ENCODE measurements at places on chromosomes 3 and 15.
A peak's percentile ranks its signal among the peaks of the same experiment; 100 is the strongest.

DNA sequence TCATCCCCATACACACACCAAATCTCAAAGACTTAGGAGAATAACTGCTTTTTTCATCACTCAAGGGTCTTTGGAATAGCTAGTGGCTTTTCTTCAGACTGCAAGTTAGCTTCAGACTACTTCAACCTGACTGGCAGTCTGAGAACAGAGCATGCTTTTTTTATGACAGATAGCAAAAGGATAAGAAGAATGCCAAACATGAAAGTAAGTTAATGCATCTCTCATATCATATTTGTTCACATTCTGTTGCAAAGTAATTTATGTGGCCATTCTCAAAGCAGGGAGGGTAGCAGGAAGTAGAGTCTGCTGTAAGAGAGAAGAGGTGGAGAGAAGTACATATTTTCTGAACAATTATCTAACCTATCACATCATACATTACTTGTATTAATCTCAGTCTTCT, 544.4 kb downstream of the ZPLD1 start:
- no peaks in the 10 kb centered on the region for H3K27me3 ChIP-seq
- no peaks in the 10 kb centered on the region for H3K4me1 ChIP-seq
- no peaks in the 10 kb centered on the region for H3K36me3 ChIP-seq
- no peak overlapping the region for H3K4me3 ChIP-seq
- DNase-seq: no peak
- no peak overlapping the region for H3K27ac ChIP-seq

DNA sequence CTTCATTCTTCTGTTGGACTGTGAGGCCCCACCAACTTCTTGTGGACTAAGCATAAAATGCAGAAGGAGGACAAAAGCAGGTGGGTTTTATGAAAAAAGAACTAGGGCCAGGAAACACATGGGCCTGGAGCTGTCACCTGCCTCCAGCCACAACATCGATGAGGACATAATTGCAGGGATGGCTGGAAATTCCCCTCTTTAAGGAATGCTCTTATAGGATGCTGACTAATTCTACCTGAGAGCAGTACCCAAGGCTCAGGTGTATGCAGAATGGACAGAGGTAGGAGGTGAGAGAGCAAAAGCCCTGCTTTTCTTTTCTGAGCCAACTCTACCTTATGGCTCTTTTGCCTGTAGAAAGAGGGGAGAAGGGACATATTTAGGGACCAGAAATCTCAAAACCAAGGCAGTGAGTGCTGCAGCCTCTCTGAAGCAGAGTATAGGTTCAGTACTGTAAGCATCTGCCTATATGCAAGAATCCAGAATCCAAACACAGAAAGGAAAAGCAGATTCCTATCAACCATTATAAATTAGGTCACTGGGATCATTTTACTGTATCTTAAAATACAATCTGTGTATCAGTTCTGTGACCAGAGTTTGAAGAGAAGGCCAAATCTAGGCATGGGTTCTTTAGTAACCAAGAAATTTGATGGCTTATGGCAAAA, 205.3 kb upstream of the WNT5A start:
- no peaks in the 10 kb centered on the region for H3K4me1 ChIP-seq
- no peak overlapping the region for H3K4me3 ChIP-seq
- no peak for DNase-seq
- no peaks in the 10 kb centered on the region for H3K27me3 ChIP-seq

- H3K36me3 ChIP-seq: no peaks in the 10 kb centered on the region
- no peaks in the 10 kb centered on the region for H3K27me3 ChIP-seq
- H3K4me3 ChIP-seq: no peak overlapping the region
- H3K4me1 ChIP-seq: peaks cover 12% of the 10 kb centered on the region
- DNase-seq: no peak
- no peak overlapping the region for H3K27ac ChIP-seq
Observed at GRCh38 chr3:30204126-30204525, 402.3 kb upstream of the TGFBR2 start.

DNA sequence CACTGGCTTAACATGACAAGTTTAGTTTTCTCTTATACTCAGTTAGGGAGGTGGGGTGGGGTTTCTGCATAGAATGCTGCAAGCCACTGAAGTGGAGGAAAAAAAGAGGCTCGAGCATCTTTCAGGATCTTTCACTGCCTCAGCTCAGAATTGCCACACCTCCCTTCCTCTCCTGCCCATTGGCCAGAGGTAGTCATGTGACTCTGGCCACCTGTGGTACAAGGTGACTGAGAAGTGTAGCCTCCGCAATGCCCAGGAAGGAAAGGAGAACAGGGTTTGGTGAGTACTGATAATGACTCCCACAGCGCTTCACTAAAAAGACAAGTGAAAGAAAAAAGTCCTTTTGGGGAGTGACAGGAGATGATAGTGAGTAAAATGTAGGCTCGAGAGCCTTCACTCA, 124.3 kb upstream of the TRIM42 start:
- no peaks in the 10 kb centered on the region for H3K27me3 ChIP-seq
- H3K27ac ChIP-seq: no peak overlapping the region
- DNase-seq: no peak
- no peak overlapping the region for H3K4me3 ChIP-seq
- H3K4me1 ChIP-seq: no peaks in the 10 kb centered on the region
- H3K36me3 ChIP-seq: no peaks in the 10 kb centered on the region

DNA sequence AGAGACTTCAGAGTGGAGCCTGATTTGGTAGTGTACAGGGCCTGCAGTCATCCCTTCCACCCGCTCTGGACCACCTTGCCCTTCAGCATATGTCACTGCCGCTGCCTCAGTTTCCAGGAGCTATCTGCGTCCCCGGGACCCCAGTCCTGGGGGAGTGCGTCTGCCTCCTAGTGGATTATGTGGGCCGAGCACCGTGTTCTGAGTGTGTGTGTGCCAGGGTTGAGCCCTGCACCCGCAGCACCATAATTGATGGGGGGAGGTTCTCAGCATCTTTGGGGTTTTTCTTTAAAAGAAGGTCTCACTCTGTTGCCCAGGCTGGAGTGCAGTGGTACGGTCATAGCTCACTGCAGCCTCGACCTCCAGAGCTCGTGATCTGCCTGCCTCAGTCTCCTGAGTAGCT, 33.6 kb downstream of the CD276 start:
- no peak for DNase-seq
- no peak overlapping the region for H3K4me3 ChIP-seq
- H3K27ac ChIP-seq: no peak overlapping the region
- H3K27me3 ChIP-seq: no peaks in the 10 kb centered on the region

- DNase-seq: no peak
- no peaks in the 10 kb centered on the region for H3K36me3 ChIP-seq
- H3K4me3 ChIP-seq: no peak overlapping the region
- H3K4me1 ChIP-seq: no peaks in the 10 kb centered on the region
Observed at GRCh38 chr3:78165876-78166275, 1126.0 kb downstream of the ROBO2 start.

GRCh38 chr15:73329501-73330200, 39.1 kb downstream of the HCN4 start:
- no peak for DNase-seq
- H3K36me3 ChIP-seq: no peaks in the 10 kb centered on the region
- no peak overlapping the region for H3K27ac ChIP-seq
- H3K27me3 ChIP-seq: no peaks in the 10 kb centered on the region
- no peaks in the 10 kb centered on the region for H3K4me1 ChIP-seq

DNA sequence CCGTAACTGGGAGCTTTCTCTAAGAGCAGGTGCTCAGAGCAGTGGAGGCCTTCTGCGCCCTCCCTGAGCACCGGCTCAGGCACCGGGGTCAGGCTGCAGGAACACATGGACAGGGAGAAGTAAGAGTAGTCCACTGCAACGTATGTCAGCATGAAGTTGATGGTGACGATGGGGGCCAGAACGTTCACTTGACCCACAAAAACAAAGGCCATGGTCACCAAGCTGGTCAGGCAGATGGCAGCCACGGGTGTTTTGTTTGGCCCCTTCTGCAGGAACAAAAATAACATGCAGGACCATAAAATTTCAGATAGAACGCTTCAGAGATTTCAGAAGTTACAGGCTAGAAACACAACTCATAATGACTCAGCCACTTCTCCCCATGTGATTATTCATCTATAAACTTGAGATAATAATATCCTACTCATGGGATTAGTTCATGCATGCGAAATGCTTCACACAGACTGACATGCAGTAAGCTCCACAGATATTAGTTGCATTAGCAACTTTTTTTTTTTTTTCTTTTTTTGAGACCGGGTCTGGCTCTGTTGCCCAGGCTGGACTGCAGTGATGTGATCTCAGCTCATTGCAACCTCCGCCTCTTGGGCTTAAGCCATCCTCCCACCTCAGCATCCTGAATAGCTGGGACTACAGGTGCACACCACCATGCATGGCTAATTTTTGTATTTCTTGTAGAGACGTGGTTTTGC, 52.2 kb upstream of the HEG1 start:
- peak overlapping the region; percentile 69 for H3K27ac ChIP-seq
- no peaks in the 10 kb centered on the region for H3K27me3 ChIP-seq
- H3K4me3 ChIP-seq: no peak overlapping the region
- no peak for DNase-seq
- no peaks in the 10 kb centered on the region for H3K36me3 ChIP-seq

DNA sequence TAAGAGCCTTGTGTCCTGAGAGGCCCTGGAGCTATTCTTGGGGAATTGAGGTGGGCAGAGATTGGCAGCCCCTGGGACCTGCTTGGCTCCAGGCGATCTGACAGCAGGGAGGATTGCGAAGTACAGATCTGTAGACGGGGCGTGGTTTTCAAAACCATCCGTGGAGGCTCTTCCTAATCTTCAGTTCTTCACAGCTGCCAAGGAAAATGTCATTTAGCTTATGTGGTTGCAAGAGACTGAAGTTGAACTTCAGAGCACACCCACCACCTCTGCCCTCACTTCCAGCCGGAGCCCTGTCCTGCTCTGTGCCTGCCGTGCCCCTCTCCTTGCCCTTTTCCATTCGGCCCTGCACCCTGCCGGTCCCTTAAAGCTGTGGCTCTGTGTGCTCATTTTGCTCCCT, 12.9 kb downstream of the NISCH start:
- peaks cover 50% of the 10 kb centered on the region for H3K36me3 ChIP-seq
- no peak overlapping the region for H3K4me3 ChIP-seq
- no peak overlapping the region for H3K27ac ChIP-seq
- peaks cover 3% of the 10 kb centered on the region for H3K4me1 ChIP-seq
- H3K27me3 ChIP-seq: no peaks in the 10 kb centered on the region

DNA sequence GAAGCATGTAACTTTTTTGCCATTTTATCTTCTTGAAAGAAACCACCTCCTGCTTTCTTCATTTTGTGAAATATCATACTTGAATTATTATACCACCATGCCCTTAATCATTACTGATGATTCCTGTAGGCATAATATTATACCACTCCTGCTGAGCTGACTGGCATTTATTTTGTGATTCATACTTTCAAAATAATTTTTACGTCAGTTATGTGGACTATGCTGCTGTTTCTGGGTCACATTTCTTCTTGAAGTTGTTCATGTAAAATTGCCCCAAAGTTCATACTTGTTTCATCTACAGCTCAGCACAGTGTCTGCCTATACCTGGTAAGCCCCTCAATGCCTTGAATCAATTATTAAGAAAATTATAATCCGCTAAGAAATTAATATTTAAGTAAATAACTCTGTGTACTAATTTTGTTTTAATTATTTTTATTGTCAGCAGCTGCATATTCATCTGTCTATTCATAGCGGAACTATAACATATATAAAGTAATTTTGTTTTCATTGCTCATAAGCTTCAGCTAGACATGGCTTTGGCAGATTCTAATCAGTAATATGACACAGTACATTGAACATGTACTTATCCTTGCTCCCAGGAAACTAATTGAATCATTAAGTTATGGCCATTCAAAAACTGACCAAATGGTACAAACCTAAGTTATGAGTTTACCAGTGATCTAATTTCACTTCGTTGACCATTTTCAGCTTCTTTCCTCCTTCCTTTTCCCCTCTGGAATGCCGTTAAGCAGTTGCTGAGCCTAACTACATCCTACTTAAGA, 160.0 kb downstream of the NAALADL2 start:
- no peaks in the 10 kb centered on the region for H3K4me1 ChIP-seq
- DNase-seq: no peak
- no peaks in the 10 kb centered on the region for H3K36me3 ChIP-seq
- no peak overlapping the region for H3K4me3 ChIP-seq
- H3K27ac ChIP-seq: no peak overlapping the region
- no peaks in the 10 kb centered on the region for H3K27me3 ChIP-seq

DNA sequence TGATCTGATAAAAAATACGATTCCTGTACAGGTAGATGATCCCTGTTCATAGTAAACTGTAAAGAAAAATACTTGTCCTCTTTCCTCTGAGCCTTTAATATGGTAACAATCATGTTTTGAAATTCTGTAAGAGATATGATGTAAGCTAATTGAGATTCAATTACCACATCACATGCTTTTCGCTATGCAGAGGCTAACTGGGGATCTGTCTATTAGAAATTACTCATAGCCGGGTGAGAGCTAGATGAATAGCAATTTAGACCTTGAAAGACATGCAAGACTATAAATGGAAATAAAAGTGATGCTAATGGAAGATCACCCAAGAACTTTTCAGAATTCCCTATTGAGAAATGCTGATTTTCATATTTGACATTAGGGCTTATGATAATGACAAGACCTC, 579.9 kb upstream of the ZNF717 start:
- H3K27ac ChIP-seq: no peak overlapping the region
- no peaks in the 10 kb centered on the region for H3K4me1 ChIP-seq
- DNase-seq: no peak

GRCh38 chr3:147669077-147669476, 259.9 kb downstream of the ZIC1 start:
- no peak overlapping the region for H3K4me3 ChIP-seq
- no peak overlapping the region for H3K27ac ChIP-seq
- H3K36me3 ChIP-seq: no peaks in the 10 kb centered on the region
- H3K27me3 ChIP-seq: no peaks in the 10 kb centered on the region

GRCh38 chr3:177681852-177682251, 484.6 kb upstream of the TBL1XR1 start:
- no peak overlapping the region for H3K4me3 ChIP-seq
- no peaks in the 10 kb centered on the region for H3K36me3 ChIP-seq
- no peak for DNase-seq
- H3K27me3 ChIP-seq: no peaks in the 10 kb centered on the region
- no peak overlapping the region for H3K27ac ChIP-seq

- peak overlapping the region; percentile 44 for H3K4me3 ChIP-seq
- DNase-seq: no peak
- no peaks in the 10 kb centered on the region for H3K27me3 ChIP-seq
- H3K27ac ChIP-seq: peak overlapping the region; percentile 36
Observed at GRCh38 chr3:172595664-172596393, 72.6 kb upstream of the TNFSF10 start.

GRCh38 chr3:46460051-46460450, 4.7 kb downstream of the LTF start:
- H3K27ac ChIP-seq: no peak overlapping the region
- H3K4me3 ChIP-seq: no peak overlapping the region
- no peaks in the 10 kb centered on the region for H3K4me1 ChIP-seq
- H3K27me3 ChIP-seq: peaks cover 5% of the 10 kb centered on the region
- H3K36me3 ChIP-seq: no peaks in the 10 kb centered on the region

- no peaks in the 10 kb centered on the region for H3K27me3 ChIP-seq
- DNase-seq: no peak
- H3K4me1 ChIP-seq: no peaks in the 10 kb centered on the region
Observed at GRCh38 chr3:103512595-103512994, 1077.8 kb downstream of the ZPLD1 start.
